Cardiac atrium fibroblast (primary cell): ENCODE measurements at places on chromosomes 2 and 18. TPM values are rescaled to one million over a fixed set of nuclear protein-coding genes. Genes with fewer than 3 reads are reported as not detected.

The CXCR1 gene
- total RNA-seq = not detected in 2 replicates

The TM4SF20 gene
- not detected in 2 replicates for total RNA-seq

The CIB4 gene
- total RNA-seq = not detected in 2 replicates

The ANTXR1 gene
- total RNA-seq = 132 and 150 TPM in 2 replicates

The STAM2 gene
- total RNA-seq = 22.0 and 27.4 TPM in 2 replicates

The ARHGEF4 gene
- 2.1 and 4.9 TPM in 2 replicates for total RNA-seq

The CCT4 gene
- 95.9 and 112 TPM in 2 replicates for total RNA-seq

The RTP5 gene
- total RNA-seq = not detected in 2 replicates

The TPO gene
- total RNA-seq = not detected in 2 replicates

The RAMP1 gene
- total RNA-seq = 8.1 and 13.8 TPM in 2 replicates

The PTMA gene
- total RNA-seq = 411 and 435 TPM in 2 replicates
